ENCODE measurements at places on chromosomes 12 and 14.

DNA sequence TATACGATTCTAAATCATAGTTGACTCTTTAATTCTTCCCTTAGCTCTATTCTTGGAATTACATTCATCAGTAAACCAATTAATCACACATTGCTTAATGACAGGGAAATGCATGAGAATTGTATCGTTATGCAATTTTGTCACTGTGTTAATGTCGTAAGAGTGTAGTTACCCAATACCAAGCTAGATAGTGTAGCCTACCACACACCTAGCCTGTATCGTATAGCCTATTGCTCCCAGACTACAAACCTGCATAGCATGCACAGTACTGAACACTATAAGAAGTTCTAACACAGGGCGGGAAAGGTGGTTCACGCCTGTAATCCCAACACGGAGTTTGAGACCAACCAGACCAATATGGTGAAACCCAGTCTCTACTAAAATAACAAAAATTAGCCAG, 24.7 kb downstream of the HNRNPC start:
- DNase-seq: no peak

- no peak for DNase-seq
Observed at GRCh38 chr12:106147956-106148355, 9.2 kb upstream of the NUAK1 start.

- no peak for DNase-seq
Observed at GRCh38 chr12:33247625-33248024, 192.0 kb downstream of the SYT10 start.

- DNase-seq: no peak
Observed at GRCh38 chr12:47071241-47071852, 8.1 kb upstream of the PCED1B start.

- DNase-seq: no peak
Observed at GRCh38 chr14:55399852-55400251, 11.8 kb downstream of the ATG14 start.

GRCh38 chr12:10366875-10367274, 23.0 kb downstream of the KLRK1 start:
- no peak for DNase-seq
